ENCODE measurements at places on chromosomes 11 and 22.

GRCh38 chr11:19727246-19727645 is 14.6 kb downstream of the NAV2 start:
- ATAC-seq, result no peak

DNA sequence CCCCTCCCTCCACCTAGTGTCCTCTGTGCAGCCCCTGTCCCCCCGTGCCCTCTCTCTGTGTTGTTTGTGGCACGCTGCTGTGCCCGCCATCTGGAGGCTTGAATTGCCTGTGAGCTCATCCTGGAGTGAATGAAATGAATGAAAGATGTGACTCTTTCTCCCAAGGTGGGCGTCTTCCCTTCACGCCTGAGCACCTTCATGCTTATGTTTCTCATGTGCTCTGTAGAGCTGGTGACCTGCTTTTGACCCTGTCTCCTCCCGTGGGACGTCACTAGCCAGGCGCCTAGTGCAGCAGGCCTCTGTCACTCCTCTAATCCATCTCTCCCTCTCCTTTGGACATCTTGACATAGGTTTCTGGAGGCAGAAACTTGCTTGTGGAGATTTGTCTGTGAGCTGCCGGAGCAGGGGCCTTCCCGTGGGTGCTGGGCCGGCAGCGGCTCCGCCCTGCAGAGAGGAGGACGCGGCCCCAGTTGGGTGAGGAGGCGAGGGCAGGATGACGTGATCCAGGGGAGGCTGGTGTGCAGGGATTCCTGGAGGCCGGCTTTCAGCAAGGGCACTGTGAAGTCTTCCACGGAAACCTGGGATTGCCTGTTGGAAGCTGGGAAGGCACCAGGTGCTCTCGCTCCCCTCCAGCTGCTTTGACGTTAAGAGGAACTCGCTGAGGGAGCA is 40.6 kb downstream of the MUC6 start:
- peak; percentile 91 for ATAC-seq

GRCh38 chr22:47110817-47111443 is 348.5 kb downstream of the TBC1D22A start:
- ATAC-seq, result no peak

DNA sequence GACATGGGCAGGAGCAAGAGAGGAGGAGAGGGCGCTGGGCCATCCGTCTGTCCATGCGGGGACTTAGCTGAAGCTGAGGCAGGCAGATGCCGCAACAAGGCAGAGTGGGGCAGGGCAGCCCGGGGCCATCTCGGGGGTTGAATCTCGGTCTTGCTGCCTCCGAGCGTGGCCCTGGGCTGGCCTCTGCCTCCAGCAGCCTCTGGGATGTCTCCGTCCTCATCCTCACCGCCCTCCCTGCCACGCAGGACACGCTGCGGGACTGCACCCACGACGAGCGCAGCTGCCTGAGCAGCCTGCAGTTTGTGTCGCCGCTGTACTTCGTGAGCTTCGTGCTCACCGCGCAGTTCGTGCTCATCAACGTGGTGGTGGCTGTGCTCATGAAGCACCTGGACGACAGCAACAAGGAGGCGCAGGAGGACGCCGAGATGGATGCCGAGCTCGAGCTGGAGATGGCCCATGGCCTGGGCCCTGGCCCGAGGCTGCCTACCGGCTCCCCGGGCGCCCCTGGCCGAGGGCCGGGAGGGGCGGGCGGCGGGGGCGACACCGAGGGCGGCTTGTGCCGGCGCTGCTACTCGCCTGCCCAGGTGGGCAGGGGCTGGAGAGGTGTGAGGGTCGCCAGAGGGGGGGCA is 108.4 kb downstream of the CACNA1I start:
- ATAC-seq, result no peak

- ATAC-seq, result no peak
These were observed 51.1 kb downstream of the TIMP3 start for GRCh38 chr22:32852395-32853251.

DNA sequence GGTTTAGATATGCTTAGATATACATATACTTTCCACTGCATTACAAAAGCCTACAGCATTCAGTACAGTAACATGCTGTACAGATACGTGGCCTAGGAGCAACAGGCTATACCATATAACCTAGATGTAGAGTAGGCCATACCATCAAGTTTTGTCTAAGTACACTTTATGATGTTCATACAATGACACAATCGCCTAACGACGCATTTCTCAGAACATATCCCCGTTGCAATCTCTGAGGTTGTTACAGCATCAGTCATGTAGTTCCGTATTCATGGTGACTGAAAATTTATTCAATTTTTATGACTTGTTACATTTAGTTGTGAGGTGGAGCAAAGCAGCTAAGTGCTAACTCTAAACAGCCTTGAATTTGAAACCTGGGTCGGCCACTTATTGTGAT is 6.7 kb downstream of the ZBTB44 start:
- no peak for ATAC-seq

DNA sequence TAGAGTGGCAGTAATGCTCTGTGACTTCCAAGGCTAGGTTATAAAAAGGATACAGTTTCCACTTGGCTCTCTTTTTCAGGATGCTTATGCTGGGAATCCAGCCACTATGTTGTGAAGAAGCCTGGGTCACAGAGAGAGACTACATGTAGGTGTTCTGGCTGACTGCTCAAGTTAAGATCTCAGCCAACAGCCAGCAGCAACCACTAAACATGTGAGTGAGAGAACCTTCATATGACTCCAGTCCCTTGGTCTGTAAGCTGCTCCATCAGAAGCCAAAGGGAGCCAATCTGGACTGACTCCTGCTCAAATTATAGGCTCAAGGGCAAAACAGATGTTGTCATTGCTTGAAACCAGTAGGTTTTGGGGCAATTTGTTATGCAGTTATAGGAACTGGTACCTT is 162.7 kb downstream of the MAML2 start:
- ATAC-seq, result no peak

- ATAC-seq, result no peak
These were observed 17.7 kb downstream of the HTR3A start for GRCh38 chr11:113992459-113993110.

GRCh38 chr11:86160541-86161149 is 83.9 kb upstream of the EED start:
- no peak for ATAC-seq

DNA sequence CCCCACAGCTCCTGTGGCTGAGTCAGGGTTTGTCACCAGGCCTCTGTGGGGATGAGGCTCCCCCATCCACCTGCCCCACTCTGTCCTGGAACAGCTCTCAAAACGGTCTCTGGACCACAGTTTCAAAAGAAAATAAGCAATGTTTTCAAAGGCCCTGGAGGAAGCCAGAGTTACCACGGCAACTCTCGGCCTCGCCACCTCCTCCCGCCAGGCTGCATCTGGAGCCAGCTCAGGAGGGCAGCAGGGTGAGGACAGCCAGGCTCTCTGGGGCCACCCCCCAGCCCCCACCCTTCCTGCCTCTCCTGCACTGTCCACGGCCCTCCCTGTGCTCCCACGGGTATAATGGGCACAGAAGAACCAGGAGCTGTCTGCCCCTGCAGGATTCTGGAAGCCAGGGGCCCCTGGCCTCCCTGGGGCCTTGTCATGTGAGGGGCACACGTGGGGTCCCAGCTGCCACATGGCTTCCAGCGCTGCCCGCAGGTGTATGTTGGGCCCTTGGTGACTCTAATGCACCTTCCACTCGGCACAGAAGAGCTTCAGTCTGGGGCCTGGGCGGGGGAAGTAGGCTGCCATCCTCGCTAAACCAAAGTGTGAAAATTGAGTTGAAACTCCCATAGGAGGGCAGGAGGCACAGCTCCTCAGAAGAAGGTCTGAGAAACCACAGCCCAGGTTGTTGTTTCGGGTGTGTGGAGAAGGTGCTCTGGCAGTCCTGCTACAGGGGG is 10.3 kb downstream of the CD81 start:
- no peak for ATAC-seq

GRCh38 chr11:75537740-75538139 is 12.0 kb upstream of the GDPD5 start:
- no peak for ATAC-seq

- ATAC-seq, result no peak
These were observed 44.8 kb downstream of the GAS2 start for GRCh38 chr11:22711071-22711770.

DNA sequence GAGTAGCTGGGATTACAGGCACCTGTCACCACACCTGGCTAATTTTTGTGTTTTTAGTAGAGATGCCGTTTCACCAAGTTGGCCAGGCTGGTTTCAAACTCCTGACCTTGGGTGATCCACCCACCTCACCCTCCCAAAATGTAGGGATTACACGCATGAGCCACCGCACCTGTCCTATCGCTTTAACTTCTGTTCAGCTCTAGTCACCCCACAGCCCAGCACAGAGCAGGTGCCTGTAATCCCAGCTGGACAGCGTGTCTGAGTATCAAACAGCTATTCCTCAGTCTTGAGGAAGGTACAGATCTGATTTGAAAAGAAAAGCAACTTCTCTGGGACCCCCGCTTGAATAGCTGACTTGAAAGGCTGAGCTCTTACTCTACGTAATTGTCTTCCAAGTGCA is 149.1 kb downstream of the CTTN start:
- ATAC-seq, result no peak

DNA sequence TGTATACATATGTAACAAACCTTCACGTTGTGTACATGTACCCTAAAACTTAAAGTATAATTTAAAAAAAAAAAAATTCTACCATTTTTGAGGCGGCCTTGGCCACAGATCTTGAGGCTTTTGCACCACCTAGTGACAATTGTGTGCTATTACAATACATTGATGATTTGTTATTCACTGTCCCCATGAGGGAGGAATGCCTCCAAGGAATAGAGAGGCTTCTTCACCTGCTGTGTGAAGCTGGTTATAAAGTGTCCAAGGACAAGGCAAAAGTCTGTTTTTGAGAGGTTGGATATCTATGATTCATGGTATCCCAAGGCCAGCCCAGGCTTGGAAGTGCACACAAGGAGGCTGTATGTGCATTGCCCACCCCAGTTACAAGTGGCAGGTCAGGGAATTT is 30.7 kb downstream of the SLC22A25 start:
- ATAC-seq, result no peak

- ATAC-seq, result no peak
These were observed 284.3 kb upstream of the ISX start for GRCh38 chr22:34781681-34782080.

DNA sequence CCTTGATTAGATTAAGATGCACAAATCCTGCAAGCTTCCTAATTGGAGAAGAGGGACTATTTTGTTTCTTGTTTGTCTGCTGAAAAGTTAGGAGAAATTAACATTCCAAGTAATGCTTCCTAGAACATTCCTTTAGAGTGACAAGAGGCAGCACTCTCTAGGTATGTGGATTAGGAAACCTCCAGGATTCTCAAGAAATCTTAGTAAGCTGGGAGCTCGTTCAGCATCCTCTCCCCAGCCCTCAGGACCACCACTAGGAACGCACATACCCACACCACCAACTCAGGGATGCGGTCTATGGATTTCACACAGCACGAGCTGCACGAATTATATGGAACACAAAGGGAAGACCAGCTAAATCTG is 52.9 kb downstream of the NCAPD3 start:
- ATAC-seq, result no peak

- ATAC-seq, result no peak
These were observed 15.9 kb downstream of the BCR start for GRCh38 chr22:23196165-23196564.

DNA sequence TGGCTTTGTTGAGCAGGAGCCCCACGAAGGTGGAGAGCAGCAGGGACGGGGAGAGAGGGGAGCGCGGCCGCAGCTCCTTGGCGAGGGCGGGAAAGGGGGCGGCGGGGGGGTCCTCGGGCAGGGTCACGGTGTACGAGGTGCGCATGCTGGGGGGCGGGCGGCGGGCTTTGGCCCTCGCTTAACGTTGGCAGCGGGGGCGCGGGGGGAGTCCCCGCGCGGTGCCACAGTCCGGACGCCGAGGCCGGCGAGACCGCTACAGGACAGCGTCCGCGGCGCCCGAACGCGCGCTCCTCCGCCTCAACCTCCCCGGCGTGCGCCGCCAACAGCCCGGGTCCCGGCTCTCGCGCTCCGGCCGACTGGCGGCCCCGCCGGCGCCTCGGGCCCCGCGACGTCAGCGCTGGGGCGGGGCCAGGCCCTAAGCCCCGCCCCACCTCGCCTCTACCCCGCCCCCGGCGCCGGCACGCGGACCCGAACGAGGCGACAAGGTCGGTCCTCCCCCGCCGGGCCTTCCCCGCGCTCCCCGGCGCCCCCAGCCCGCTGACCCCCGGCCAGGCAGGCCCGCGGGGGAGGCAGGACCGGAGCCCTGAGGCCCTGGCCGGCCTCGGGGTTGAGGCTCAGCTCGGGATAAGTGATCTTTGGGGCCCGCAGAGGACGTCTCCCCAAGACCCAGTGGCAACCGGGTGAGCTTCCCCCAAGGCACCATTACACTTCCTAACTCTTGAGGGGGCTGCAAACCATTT is 17.5 kb downstream of the USP2 start:
- ATAC-seq, result no peak

GRCh38 chr11:46381819-46382645 is 563 bp downstream of the MDK start:
- ATAC-seq, result peak; percentile 14

- peak; percentile 66 for ATAC-seq
These were observed 310 bp downstream of the TCF20 start for GRCh38 chr22:42270176-42270509.

DNA sequence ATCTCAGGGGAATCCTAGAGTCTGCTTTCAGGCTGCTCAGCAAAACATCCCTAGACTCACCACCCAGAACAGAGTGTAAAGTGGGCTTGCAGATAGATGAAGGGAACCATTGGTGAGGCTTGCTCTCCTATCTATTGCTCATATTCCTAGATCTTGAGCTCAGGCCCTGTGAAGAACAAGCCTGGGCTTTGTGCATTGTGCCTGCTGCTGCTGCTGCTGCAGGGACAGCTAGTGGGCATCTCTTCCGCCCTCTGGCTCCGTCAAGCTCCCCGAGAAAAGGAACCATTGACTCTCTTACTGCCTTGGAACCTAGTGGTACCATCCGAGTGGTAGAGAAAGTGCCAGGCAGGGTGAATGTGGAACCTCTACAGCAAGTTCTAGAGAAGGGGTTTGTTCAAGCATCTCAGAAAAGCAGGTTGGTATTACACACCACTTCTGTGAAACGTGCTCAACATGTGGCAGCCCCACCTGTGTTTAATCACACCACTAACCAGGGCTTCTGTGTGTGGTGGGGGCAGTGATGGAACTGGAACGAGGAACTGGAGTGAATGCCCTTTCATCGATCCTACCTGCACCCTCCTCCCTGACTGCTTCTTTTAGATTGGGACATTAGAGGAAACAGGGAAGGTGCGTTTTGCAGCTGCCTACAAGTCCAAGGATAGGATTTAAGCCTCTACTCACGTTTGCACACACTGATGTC is 4.4 kb downstream of the BACE1-AS start:
- ATAC-seq, result no peak

DNA sequence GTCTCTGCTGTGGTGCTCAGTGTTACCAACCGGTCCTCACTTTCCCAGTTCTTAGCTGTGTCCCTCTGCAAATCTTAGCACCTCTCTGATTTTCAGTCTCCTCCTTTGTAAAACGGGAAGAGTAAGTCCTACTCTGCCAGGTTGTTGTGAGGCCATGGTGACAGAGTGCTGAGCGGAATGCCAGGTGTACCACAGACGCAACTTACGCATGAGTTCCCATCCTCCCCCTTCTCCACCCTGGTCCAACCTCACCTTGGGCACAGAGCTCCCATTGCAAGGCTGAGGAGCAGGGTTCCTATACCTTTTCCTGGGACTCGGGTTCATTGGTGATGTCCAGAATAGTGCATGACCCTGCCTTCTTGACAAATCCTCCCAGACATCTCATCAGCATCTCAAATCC is 7.3 kb upstream of the DDB2 start:
- no peak for ATAC-seq

- no peak for ATAC-seq
These were observed 11.1 kb downstream of the MICAL2 start for GRCh38 chr11:12121517-12121916.

GRCh38 chr22:27526901-27527300 is 274.7 kb downstream of the MN1 start:
- ATAC-seq, result no peak

GRCh38 chr11:94271885-94272372 is 32.5 kb upstream of the IZUMO1R start:
- ATAC-seq, result no peak
